Smooth muscle cell of trachea (primary cell): ENCODE measurements at places on chromosomes 3 and 15. TPM values are rescaled to one million over a fixed set of nuclear protein-coding genes. Genes with fewer than 3 reads are reported as not detected.

Gene GOLGA6L1
- not detected in 2 replicates for total RNA-seq

Gene WNT5A
- total RNA-seq, result 3.6 and 5.3 TPM in 2 replicates

Gene MYO5A
- 48.8 and 50.6 TPM in 2 replicates for total RNA-seq

Gene CPNE9
- total RNA-seq, result not detected in 2 replicates

Gene CCDC9B
- total RNA-seq, result 21.2 and 39.2 TPM in 2 replicates

Gene TBC1D23
- total RNA-seq, result 84.5 and 117 TPM in 2 replicates

Gene PHC3
- total RNA-seq, result 31.4 and 32.4 TPM in 2 replicates

Gene EXD1
- under 0.01 TPM in 1 of 2 replicates, not detected in the other for total RNA-seq

Gene PRKCD
- total RNA-seq, result 3.6 and 7.3 TPM in 2 replicates

Gene BCHE
- 5.8 and 11.1 TPM in 2 replicates for total RNA-seq

Gene RHOV
- total RNA-seq, result not detected in 2 replicates

Gene SLC9C1
- not detected in 2 replicates for total RNA-seq

Gene SMAD6
- 16.6 and 23.3 TPM in 2 replicates for total RNA-seq

Gene NUP210
- under 0.01 TPM in 2 replicates for total RNA-seq

Gene TMA7
- 178 and 359 TPM in 2 replicates for total RNA-seq

Gene CGNL1
- 0.17 and 0.29 TPM in 2 replicates for total RNA-seq

Gene CD86
- total RNA-seq, result not detected in 2 replicates

Gene ECE2
- total RNA-seq, result under 0.01 TPM in 1 of 2 replicates, not detected in the other

Gene TRIM42
- total RNA-seq, result not detected in 2 replicates

Gene MOBP
- total RNA-seq, result under 0.01 TPM in 1 of 2 replicates, not detected in the other

Gene DCLK3
- total RNA-seq, result not detected in 2 replicates

Gene FANCD2OS
- total RNA-seq, result not detected in 2 replicates

Gene C3orf49
- not detected in 2 replicates for total RNA-seq

Gene COLQ
- total RNA-seq, result 0.15 and 0.66 TPM in 2 replicates

Gene KCNAB1
- total RNA-seq, result under 0.01 and 2.8 TPM in 2 replicates

Gene GNAT1
- total RNA-seq, result not detected in 2 replicates

Gene CCRL2
- total RNA-seq, result 0.29 and 0.83 TPM in 2 replicates

Gene ISG20
- 2.5 and 4.8 TPM in 2 replicates for total RNA-seq

Gene PLA2G4E
- total RNA-seq, result under 0.01 TPM in 1 of 2 replicates, not detected in the other

Gene CXCR6
- total RNA-seq, result not detected in 2 replicates

Gene ANKRD63
- not detected in 2 replicates for total RNA-seq

Gene ZNF385D
- 0.66 and 6.5 TPM in 2 replicates for total RNA-seq

Gene PEX11A
- 11.3 and 11.4 TPM in 2 replicates for total RNA-seq

Gene PDE12
- total RNA-seq, result 15.0 and 21.7 TPM in 2 replicates

Gene NEK10
- 38.5 and 54.3 TPM in 2 replicates for total RNA-seq

Gene MST1R
- total RNA-seq, result 1.7 and 1.9 TPM in 2 replicates

Gene CCNB2
- total RNA-seq, result 5.1 and 71.3 TPM in 2 replicates

Gene PSMA4
- 157 and 331 TPM in 2 replicates for total RNA-seq

Gene P2RY12
- 0.29 and 0.33 TPM in 2 replicates for total RNA-seq

Gene SCN11A
- under 0.01 and 0.17 TPM in 2 replicates for total RNA-seq

Gene ASB14
- not detected in 2 replicates for total RNA-seq

Gene IL17RD
- 8.9 TPM in 2 replicates for total RNA-seq

Gene PLOD2
- total RNA-seq, result 66.2 and 73.2 TPM in 2 replicates

Gene POPDC2
- total RNA-seq, result 0.15 and 0.33 TPM in 2 replicates

Gene ZMYND10
- total RNA-seq, result 1.5 and 2.9 TPM in 2 replicates

Gene CRBN
- total RNA-seq, result 90.8 and 127 TPM in 2 replicates

Gene CLDND1
- 64.7 and 70.0 TPM in 2 replicates for total RNA-seq

Gene CPN2
- not detected in 2 replicates for total RNA-seq

Gene ZNF660
- total RNA-seq, result 1.6 and 2.5 TPM in 2 replicates

Gene MB21D2
- total RNA-seq, result 6.1 and 8.1 TPM in 2 replicates

Gene C3orf70
- 0.66 and 0.87 TPM in 2 replicates for total RNA-seq

Gene CCDC54
- total RNA-seq, result not detected in 2 replicates

Gene TGM5
- total RNA-seq, result not detected in 2 replicates

Gene DNAJA4
- 3.1 and 3.6 TPM in 2 replicates for total RNA-seq

Gene NRROS
- total RNA-seq, result 0.58 and 1.5 TPM in 2 replicates

Gene PLA2G4B
- total RNA-seq, result 0.83 and 10.8 TPM in 2 replicates

Gene IGSF11
- total RNA-seq, result 0.44 TPM in 1 of 2 replicates, not detected in the other

Gene COL8A1
- 45.4 and 72.6 TPM in 2 replicates for total RNA-seq

Gene ZNF501
- total RNA-seq, result 6.3 and 7.6 TPM in 2 replicates
